ENCODE measurements at places on chromosomes 2 and 18. TPM values are rescaled to one million over a fixed set of nuclear protein-coding genes. Genes with fewer than 3 reads are reported as not detected.

DNA sequence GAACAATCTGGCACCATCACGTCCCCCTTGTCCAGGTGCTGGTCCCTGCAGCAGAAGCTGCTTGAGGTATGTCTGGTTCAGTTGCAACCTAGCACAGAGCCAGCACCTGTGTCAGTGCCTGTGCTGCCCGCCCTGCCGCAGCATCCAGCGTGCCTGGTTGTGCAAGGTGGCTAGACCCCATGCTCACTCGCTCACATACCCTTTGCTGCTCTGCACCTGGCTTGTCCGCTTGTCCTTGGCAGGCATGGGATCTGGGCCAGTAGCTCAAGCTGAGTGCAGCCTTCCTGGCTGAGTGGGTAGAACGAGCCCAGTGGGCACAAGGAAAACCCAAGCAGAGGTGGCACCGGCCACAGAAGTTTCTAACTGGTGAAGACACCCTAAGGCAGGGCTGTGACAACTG lies 314.6 kb upstream of the KYNU start:
- H3K4me1 ChIP-seq, result no peaks in the 10 kb centered on the region
- H3K27me3 ChIP-seq, result no peaks in the 10 kb centered on the region
- no peak overlapping the region for H3K4me3 ChIP-seq
- no peak overlapping the region for H3K27ac ChIP-seq
- H3K36me3 ChIP-seq, result no peaks in the 10 kb centered on the region

- H3K27me3 ChIP-seq, result no peaks in the 10 kb centered on the region
- no peak overlapping the region for H3K27ac ChIP-seq
- peaks cover 3% of the 10 kb centered on the region for H3K4me1 ChIP-seq
- no peak for DNase-seq
- no peaks in the 10 kb centered on the region for H3K36me3 ChIP-seq
These were observed 78.0 kb upstream of the HNMT start for GRCh38 chr2:137886083-137886831.

GRCh38 chr18:50665519-50665918 lies 105.6 kb downstream of the MAPK4 start:
- no peaks in the 10 kb centered on the region for H3K4me1 ChIP-seq
- no peak overlapping the region for H3K27ac ChIP-seq
- no peaks in the 10 kb centered on the region for H3K27me3 ChIP-seq

Gene SLC5A6
- polyA plus RNA-seq, result 329 TPM

- no peak for DNase-seq
- no peaks in the 10 kb centered on the region for H3K36me3 ChIP-seq
- H3K27me3 ChIP-seq, result no peaks in the 10 kb centered on the region
These were observed 671.8 kb upstream of the SLC39A10 start for GRCh38 chr2:194985258-194985657.

Gene DNAJC5G
- polyA plus RNA-seq, result 0.83 TPM

GRCh38 chr18:415617-416612 lies 84.6 kb downstream of the COLEC12 start:
- no peak for DNase-seq
- H3K4me3 ChIP-seq, result no peak overlapping the region
- H3K27me3 ChIP-seq, result no peaks in the 10 kb centered on the region
- H3K27ac ChIP-seq, result no peak overlapping the region
- H3K36me3 ChIP-seq, result no peaks in the 10 kb centered on the region
- H3K4me1 ChIP-seq, result peaks cover 3% of the 10 kb centered on the region

- H3K27ac ChIP-seq, result no peak overlapping the region
- no peaks in the 10 kb centered on the region for H3K27me3 ChIP-seq
- no peaks in the 10 kb centered on the region for H3K4me1 ChIP-seq
- H3K4me3 ChIP-seq, result no peak overlapping the region
These were observed 37.0 kb upstream of the NT5DC4 start for GRCh38 chr2:112683550-112684414.

DNA sequence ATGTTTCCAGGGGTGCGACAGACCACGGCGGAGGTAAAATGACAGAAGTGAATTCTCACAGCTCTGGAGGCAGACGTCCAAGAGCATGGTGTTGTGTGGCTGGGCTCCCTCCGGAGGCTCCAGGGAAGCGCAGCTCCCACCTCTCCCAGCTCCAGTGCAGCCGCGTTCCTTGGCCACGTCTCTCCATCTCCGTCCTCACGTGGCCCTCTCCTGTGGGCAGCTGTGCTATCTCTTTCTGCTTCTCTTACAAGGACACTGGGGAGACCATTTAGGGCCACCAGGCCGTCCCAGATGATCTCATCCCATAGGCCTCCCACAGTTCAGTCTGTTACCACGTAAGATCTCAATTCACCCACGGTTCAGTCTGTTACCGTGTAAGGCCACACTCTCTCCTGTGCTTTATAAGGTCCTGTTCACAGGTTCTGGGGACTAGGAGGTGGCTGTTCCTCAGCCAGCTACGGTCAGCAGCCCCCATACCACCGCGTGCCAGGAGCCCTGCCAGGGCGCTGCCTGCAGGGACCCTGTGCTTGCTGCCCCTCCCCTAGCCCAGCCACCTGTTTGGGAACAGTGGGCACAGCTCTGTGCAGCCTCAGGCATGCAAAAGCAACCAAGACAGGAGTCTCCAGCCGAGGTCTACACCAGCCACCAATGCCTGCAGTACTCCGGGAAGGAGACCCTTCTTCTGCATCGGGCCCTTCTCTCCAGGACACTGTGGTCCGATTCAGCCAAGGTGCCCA lies 2.9 kb upstream of the MAB21L4 start:
- H3K27me3 ChIP-seq, result no peaks in the 10 kb centered on the region
- H3K4me3 ChIP-seq, result no peak overlapping the region
- DNase-seq, result no peak
- H3K4me1 ChIP-seq, result no peaks in the 10 kb centered on the region

DNA sequence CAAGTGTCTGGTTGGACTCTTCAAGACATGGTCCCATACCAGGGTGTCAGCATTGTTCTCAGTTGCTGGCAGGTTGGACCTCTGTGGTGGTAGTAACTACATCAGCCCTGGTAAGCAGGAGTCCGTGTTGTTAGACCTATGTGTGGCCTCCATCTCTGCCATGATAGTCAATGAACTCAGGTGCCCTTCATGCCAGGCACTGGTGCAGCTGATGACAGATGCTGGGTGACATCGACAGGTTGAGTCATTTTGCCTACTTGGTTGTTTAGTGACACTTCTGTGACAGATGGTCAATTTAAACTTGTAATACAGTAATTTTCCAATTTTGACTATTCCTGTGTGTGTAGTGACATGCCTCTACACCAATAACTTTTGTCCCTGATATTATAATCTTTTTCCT lies 189.7 kb downstream of the SP3 start:
- no peak overlapping the region for H3K27ac ChIP-seq
- peak; percentile 16 for DNase-seq
- H3K4me1 ChIP-seq, result 0 out of 2 replicates have a peak, but pooled peaks cover 3% of the 10 kb centered on the region

Gene DLX1
- 0.05 TPM for polyA plus RNA-seq

Gene CYP27A1
- 12.9 TPM for polyA plus RNA-seq

Gene CFC1
- polyA plus RNA-seq, result 0.14 TPM

Gene NTSR2
- polyA plus RNA-seq, result 0.09 TPM

- no peaks in the 10 kb centered on the region for H3K4me1 ChIP-seq
- no peak for DNase-seq
- no peak overlapping the region for H3K27ac ChIP-seq
- H3K36me3 ChIP-seq, result no peaks in the 10 kb centered on the region
These were observed 469.8 kb upstream of the ZEB2 start for GRCh38 chr2:144989579-144990270.

DNA sequence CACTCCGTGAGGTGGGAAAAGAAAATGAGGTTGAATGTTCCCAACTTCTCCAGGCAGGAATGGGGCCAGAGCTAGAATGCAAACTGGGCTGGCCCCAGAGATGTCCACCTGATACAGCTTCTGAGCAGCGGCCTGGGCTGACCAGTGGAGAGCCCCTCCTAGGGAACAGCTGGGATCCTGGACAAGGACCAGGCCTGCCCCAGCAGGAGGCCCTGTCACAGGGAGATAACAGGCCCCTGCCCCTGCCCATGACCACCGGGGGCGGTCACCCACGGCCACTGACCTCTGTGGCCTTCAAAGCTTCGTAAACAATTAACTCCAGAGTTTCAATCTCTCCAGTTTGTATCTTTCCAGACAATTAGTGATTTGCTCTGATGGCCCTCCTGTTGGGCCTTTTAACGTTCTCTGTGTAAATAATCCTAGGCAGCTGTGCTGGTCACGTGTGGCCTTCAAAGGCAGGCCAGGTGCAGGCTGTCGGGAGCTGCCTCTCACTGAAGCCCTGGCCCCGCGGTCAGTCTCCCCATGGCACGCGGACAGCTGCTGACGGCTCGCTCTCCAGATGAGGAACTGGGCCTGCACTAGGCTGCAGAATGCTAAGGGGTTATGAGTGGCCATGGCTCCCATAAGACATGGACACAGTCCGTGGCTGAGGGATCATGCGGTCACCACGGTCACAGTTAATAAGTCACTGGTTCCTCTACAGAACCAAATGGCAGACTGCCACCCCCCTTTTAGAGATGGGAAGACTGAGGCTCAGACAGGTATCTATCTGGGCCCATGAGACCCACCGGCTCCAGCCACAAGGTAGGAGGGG lies 9.2 kb downstream of the HS6ST1 start:
- no peaks in the 10 kb centered on the region for H3K36me3 ChIP-seq
- H3K4me3 ChIP-seq, result no peak overlapping the region
- H3K4me1 ChIP-seq, result no peaks in the 10 kb centered on the region
- H3K27ac ChIP-seq, result no peak overlapping the region

DNA sequence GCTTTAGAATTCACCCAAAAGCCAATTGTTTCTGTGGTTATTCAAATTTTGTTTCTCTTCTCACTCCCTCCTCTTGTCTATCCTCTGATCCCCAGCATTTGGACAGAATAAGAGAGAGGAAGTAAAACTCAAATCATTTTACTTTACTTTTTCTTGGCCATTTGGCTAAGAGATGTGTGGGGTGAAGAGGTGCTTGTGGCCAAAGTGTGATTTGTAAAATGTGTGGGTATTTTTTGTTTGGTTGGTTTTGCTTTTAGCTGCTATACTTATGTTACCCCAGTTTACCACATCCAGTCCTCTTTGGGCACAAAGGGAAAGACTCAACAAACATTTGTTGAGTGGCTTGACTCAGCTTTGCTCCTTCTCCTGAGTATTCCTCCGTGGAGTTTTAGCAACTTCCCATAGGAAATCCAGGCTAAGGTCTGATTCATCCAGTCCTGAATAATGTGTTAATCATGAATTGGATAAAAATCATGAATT lies 109.1 kb upstream of the CYP1B1 start:
- H3K27ac ChIP-seq, result no peak overlapping the region
- no peaks in the 10 kb centered on the region for H3K36me3 ChIP-seq
- H3K4me1 ChIP-seq, result no peaks in the 10 kb centered on the region

DNA sequence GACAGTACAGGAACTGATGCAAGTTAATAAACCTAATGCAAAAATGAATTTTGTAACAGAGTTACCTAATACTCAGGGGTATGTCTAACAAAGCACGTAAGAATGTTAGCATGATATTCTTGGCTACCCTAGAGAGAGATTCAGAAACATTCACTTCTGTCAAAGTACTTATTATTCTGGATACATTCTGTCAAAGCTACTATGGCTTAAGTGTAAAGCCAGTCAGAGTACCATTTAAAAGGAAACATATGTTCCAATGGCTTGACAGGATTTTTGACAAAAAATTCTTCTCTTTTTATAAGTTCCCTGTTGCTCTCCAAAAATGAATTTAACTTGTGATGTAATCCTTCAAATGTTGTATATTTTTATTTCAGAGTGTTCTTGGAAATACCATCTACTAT lies 85.5 kb downstream of the PIGN start:
- H3K27ac ChIP-seq, result no peak overlapping the region
- no peak for DNase-seq
- no peaks in the 10 kb centered on the region for H3K36me3 ChIP-seq
- peaks cover 3% of the 10 kb centered on the region for H3K4me1 ChIP-seq

All from H1 (cell line).